ENCODE measurements at places on chromosomes 1 and 21.

- no peak for DNase-seq
These were observed 48.3 kb downstream of the IL23R start for GRCh38 chr1:67214420-67215174.

GRCh38 chr1:94355485-94355980 lies 62.7 kb upstream of the ABCD3 start:
- DNase-seq = no peak

- no peak for DNase-seq
These were observed 338.1 kb upstream of the SNX7 start for GRCh38 chr1:98323388-98323787.

GRCh38 chr1:235562589-235562988 lies 58.3 kb upstream of the B3GALNT2 start:
- no peak for DNase-seq

DNA sequence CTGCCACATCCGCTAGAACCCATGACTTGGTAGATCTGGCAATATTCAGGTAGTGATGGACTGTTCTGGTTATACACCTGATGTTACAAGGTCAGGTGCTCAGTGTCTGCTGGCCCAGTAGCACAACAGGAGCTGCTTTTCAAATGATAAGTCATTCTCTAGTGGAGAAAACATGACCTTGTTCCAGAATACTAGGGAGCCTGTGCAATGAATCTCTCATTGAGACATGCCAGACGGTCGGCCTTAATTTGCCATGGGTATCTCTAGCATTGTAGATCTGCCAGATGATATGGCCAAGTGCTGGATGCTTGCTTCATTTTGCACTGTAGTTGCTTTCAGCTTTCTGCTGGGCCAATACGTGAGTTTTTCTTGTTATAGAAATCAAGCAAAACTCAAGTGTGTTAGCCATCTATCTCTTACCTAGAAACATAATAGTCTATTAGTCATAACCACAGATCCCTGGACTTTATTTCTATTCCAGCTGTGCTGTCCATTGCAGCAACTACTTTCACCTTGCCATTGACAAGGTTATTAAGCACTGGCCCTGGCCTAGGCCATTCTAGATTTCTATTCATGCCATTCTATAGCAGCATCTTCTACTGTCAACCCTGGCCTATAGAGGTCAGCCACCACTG lies 13.9 kb upstream of the CENPF start:
- no peak for DNase-seq

GRCh38 chr1:7207875-7208646 lies 422.8 kb downstream of the CAMTA1 start:
- no peak for DNase-seq

- DNase-seq = no peak
These were observed 149.7 kb upstream of the JUN start for GRCh38 chr1:58933599-58933926.

GRCh38 chr1:48947761-48948537 lies 171.3 kb upstream of the BEND5 start:
- no peak for DNase-seq

DNA sequence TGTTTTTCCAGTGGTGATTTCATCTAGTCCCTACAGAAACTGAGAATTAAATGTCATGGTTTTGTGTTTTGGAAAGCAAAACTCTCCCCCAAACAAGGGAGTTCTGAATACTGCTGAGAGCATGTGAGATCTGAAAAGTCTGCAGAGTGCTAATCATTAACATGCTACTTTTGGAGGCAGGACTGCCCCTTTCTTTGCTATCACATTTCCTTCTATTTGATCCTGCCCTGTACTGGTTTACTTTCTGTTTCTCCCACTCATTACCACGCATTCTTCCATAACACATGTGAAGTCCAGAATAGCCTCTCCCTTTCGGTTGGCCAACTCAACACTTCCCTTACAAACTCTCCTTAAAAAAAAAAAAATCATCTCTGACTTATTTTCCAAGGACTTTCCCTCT lies 63.6 kb downstream of the GADD45A start:
- no peak for DNase-seq

GRCh38 chr1:81543764-81544163 lies 257.0 kb upstream of the ADGRL2 start:
- no peak for DNase-seq

- no peak for DNase-seq
These were observed 805.8 kb downstream of the USP25 start for GRCh38 chr21:16535626-16536025.

GRCh38 chr1:23478896-23479665 lies 4.9 kb downstream of the ASAP3 start:
- no peak for DNase-seq

Data from activated CD4-positive, alpha-beta T cell treated with anti-CD3 and anti-CD28 coated beads for 1 hour (primary cell).